ENCODE measurements at places on chromosomes 12 and 14. TPM values are rescaled to one million over a fixed set of nuclear protein-coding genes. Genes with fewer than 3 reads are reported as not detected.

The APOLD1 gene
- total RNA-seq, result 4.0 TPM

The SLC39A5 gene
- total RNA-seq, result 1.4 TPM

The NDUFA9 gene
- 123 TPM for total RNA-seq

The CELA1 gene
- not detected for total RNA-seq

The KRT71 gene
- not detected for total RNA-seq

GRCh38 chr14:63435838-63436237, 107.3 kb downstream of the PPP2R5E start:
- H3K4me3 ChIP-seq, result no peak overlapping the region
- peaks cover 52% of the 10 kb centered on the region for H3K4me1 ChIP-seq
- peaks cover 2% of the 10 kb centered on the region for H3K36me3 ChIP-seq
- H3K27ac ChIP-seq, result no peak overlapping the region

DNA sequence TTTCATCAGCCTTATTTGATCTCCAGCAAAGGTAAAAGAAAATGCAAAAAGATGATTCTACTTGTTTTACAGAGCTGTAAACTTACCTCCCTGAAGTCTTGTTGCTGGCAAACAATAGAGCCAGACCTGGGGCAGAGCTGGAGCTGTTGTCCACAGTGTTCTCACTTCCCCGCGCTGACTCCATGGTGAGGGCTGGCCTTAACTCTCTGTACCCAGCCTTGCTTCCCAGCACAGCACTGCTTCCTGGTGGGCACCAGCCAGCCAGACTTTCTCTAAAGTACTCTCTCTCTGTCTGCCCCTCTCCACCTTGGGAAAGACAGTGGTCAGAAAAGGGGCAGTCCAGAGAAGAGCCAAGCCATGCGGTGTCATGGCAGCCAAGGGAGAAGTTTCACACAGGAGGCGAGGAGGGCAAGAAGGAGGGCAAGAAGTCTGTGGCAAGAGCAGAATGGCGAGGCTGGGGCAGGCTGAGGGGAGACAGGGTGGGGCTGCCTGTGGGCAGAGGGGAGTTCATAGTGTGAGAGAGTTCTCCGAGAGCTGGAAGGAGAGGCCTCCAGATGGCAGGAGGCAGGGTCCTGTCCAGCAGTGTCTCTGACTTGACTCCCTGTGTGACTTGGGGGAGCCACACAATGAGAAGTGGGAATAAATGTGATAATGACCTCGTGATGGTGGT, 9.3 kb downstream of the EVL start:
- H3K4me3 ChIP-seq, result peak overlapping the region; percentile 75
- no peaks in the 10 kb centered on the region for H3K27me3 ChIP-seq
- H3K27ac ChIP-seq, result peak overlapping the region; percentile 92
- H3K4me1 ChIP-seq, result peaks cover 96% of the 10 kb centered on the region
- H3K36me3 ChIP-seq, result peaks cover 53% of the 10 kb centered on the region

DNA sequence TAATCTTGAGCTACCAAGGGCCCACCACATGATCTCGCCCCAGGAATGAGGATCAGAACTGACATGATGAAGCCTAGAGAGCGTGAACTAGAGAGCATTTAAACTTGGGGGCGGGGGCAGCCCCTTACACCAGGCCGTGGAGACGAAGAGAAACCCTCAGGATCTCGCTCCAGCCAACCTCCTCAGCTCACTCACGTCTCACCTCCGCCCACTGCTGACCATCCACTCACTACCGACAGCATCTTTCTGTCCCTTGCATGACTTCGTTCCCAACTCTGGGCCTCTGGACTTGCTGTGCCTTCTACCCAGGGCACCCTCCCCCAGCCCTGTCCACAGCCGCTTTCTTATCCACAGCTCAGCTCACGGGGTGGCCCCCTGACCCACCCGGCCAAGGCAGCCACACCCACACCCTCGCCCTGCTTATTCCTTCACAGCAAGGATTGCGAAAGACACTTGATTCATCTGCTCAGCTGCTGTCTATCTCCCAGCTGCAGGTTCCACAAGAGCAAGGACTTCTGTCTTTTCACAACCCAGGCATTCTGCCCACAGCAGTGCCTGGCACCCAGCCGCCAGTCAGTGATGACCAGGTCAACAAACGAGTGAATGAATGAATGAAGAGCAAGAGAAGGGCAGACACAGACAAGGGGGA, 6.4 kb downstream of the STX2 start:
- H3K27ac ChIP-seq, result no peak overlapping the region
- no peak for DNase-seq
- no peaks in the 10 kb centered on the region for H3K36me3 ChIP-seq
- H3K4me1 ChIP-seq, result peaks cover 25% of the 10 kb centered on the region
- H3K27me3 ChIP-seq, result no peaks in the 10 kb centered on the region
- H3K4me3 ChIP-seq, result no peak overlapping the region

- H3K27ac ChIP-seq, result peak overlapping the region; percentile 90
- H3K4me1 ChIP-seq, result peaks cover 36% of the 10 kb centered on the region
- H3K4me3 ChIP-seq, result peak overlapping the region; percentile 61
- H3K27me3 ChIP-seq, result no peaks in the 10 kb centered on the region
Observed at GRCh38 chr14:97442363-97442762, 645.2 kb downstream of the VRK1 start.

DNA sequence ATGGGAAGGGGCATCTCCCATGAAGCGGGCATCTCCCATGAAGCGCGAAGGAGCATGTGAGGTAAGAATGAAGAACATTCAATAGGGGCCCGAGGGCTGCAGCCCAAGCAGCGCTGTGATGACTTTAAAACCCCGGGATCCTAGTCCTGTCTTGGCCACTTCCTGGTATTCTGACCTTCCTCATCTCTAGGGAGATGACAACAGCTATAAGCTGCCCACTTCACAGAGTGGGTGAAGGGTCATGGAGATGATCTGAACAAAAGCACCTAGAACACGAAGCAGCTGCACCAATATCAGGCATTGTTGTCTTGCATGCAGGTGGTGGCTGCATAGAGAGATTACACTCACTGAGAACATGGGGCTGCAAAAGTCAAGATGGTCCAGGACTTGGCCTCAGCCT, 64.5 kb downstream of the SPTB start:
- no peak for DNase-seq
- no peak overlapping the region for H3K4me3 ChIP-seq
- no peak overlapping the region for H3K27ac ChIP-seq
- H3K27me3 ChIP-seq, result peaks cover 40% of the 10 kb centered on the region
- no peaks in the 10 kb centered on the region for H3K36me3 ChIP-seq
